ENCODE measurements at places on chromosomes 7 and 10.

GRCh38 chr7:138388673-138389491 lies 71.2 kb upstream of the TRIM24 start:
- no peak for DNase-seq

DNA sequence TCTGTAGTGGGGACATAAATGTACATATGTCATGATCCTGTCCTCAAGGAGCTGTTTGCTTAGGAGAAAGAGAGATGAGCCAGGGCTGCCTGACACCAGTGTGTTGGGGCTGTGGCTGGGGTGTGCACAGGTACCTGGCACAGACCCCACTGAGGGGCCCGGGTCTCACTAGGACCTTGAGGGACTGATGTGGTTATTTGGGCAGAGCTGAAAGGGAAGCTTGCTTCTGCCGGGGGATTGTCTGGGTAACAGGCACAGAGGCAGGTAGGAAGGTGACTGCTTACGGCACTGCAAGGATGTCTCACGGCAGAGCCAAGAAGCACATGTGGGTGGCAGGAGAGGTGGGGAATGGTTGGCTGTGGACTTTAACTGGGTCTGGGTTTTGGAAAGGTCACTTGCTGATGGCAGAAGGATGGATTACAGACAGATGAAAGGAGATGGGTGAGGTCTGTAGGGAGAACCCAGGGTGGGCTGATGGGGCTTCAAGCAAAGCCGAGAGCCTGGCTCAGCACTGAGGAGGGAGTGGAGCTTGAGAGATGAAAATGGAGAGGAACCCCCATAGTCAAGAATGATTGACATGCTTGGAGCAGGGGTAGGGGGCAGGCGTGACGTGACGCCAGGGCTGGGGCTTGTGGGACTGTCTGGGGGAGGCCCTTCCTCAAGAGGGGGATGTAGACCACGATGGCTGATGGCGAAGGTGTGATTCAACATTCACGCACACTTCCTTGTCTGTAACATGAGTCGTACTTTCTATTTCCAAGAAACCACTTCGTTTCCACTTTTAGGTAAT lies 207.7 kb upstream of the SHH start:
- DNase-seq: no peak

- no peak for DNase-seq
Measured at GRCh38 chr10:59900048-59900727, 6.2 kb downstream of the CCDC6 start.

DNA sequence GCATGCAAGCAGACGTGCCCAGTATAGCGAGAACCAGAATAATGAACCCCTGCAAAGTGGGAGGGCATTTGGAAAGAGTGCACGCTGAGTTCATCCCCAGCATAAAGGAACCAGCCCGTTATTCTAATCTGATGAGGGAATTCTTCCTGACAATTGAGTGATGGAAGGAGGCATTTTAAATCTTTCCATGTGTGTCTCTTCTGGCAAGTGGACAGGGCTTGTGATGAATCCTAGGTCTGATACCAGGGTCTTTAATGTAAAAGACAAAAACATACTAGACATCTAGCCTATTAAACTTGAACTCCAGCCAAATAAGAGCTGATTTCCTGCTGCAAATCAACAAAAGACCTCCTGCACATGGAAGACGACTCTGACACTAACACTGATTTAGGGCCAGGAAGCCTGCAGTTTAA lies 301.2 kb downstream of the DPP6 start:
- no peak for DNase-seq

DNA sequence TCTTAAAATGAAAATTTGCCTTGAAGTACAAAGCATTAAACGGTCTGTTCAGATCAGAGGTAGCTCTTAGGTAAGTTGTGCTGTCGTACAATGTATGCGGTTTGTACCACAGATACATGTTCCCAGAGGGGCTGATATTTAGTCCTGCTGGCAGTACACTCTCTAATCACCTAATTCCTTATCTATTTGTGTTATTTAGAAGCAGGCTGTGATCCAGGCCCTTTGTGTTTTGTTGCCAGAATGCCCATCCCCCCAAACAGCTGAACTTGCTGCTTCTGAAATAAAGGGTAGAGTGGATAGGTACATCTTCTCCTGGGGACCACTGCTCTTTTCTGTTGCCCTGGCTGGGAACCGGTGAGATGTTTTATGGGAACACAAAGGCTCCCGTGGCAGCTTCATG lies 84.5 kb downstream of the SND1 start:
- DNase-seq: no peak

- no peak for DNase-seq
Measured at GRCh38 chr7:139457153-139457946, 26.1 kb downstream of the KLRG2 start.

DNA sequence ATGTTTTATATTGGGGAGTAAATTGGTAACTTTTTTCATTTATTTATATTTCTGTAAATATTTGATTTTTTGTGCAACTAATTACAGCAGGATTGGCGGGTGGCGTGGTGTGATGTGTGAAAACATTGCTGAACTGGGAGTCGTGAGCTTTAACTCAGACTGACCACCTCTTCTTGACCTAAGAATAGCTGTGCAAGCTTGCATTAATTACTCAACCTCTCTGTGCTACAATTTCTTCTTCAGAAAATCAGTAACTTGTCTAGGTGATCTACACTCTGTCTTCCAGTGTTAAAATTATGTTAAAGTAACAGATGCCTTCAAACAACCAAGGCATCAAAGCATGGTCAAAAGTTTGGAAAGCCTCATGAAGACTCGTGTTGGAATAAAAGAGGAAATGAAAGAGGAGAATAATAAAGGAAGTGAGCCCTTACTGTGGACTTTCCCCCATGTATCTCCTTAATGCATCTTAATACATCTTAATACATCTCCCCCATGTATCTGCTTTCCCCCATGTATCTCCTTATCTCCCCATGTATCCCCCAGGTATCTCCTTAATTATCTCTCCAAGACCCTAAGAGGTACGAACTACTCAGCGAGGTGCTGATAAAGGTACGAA lies 71.2 kb downstream of the SVIL start:
- no peak for DNase-seq

DNA sequence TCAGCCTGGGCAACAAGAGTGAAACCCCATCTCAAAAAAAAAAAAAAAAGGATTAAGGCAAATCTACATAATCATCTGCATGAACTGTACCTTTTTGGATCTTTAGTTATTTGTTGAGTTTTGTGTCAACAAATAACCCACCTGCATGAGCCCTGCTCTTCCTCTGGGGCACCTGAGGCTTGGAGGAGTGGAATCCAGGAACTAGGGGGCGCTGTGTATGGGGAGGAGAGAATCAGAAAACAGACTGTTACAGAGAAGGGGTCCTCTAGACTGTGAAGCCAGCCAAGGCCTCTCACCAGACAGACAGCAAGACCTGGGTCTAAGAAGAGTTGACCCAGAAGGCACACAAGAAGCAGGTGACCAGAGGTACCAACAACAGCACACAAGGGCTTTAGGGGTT lies 682.8 kb upstream of the NRP1 start:
- no peak for DNase-seq

GRCh38 chr7:150375662-150376521 lies 3.2 kb upstream of the ZNF775 start:
- peak; percentile 18 for DNase-seq

DNA sequence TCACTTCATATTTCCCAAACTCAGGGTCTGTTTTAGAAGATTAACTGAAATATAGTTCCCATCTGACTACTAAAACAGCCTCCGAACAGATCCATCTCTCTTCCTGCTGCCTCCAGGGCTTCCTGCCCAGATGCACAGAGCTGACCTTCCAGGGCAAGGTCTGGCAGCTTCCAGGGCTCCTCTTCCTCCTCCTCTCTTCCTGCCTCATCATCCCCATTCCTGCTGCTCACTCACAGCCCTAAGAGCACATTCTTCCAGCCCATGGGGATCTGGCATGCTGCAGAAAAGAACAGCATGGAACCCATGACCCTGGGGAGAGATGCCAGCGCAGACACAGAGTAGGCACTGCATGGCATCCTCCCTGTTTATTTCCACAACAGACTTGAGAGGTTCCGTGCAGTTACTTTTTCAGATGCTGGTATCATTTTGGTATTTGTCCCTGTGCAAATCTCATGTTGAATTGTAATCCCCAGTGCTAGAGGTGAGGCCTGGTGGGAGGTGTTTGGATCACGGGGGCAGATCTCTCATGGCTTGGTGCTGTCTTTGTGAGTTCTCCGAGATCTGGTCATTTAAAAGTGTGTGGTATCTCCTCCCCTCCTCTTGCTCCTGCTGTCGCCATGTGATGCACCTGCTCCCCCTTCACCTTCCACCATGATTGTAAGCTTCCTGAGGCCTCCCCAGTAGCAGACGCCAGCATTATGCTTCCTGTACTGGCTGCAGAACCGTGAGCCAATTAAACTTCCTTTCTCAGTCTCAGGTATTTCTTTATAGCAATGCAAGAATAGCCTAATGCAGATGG lies 4.4 kb downstream of the PKD1L1 start:
- no peak for DNase-seq

DNA sequence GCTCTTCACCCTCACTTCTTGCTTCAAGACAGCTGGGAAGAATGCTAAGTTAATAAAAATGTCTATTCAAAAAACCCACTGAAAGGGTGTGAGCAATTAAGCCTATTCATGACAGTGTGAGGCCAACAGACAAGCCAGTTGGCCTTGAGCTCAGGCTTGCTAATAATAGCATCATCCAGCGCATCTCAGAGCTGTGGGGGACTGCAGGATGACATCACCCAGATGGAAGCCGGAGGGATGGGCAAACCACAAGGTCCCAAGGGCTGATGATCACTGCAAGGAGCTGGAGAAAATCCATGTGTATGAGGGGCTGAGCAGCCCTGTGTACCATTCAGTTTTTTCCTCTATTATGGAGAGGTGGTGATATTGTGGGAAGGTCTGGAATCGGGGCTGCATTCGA lies 770.4 kb downstream of the TNS3 start:
- no peak for DNase-seq

DNA sequence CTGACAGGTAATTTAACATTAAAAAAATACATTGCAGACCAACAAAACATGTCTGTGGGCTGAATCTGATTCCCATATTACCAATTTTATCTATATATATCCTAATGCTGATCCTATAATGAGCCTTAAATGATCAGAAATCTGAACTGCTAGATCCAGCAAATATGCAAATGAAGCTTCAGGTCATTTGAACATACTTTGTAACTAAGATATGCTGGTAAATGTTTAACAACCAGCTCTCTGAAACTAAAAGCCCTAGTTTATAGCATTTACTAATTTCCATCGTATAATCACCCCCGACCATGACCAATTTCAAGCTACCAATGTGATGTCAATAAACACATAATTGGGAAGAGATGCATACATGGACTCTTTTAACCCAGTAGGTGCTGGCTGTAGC lies 42.1 kb downstream of the PANK1 start:
- no peak for DNase-seq

DNA sequence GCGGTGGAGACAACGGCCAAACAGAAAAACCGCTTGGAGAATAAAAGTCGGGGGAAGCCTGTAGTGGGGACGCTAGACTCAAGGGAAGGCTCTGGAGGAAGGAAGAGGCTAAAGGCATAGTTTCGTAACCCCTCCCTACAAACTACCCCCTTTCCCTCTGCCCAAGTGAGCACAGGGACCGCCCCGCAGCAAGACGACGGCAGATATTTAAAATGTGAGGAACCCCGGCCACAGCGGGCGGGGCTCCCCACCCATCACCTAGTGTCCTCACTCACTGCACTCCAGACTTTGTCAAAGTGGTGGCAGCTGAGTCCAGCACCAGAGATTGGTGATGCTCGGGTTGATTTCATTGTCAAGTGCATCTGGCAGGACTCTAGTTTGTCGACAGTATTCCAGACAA lies 69.1 kb downstream of the PRKAG2 start:
- no peak for DNase-seq

DNA sequence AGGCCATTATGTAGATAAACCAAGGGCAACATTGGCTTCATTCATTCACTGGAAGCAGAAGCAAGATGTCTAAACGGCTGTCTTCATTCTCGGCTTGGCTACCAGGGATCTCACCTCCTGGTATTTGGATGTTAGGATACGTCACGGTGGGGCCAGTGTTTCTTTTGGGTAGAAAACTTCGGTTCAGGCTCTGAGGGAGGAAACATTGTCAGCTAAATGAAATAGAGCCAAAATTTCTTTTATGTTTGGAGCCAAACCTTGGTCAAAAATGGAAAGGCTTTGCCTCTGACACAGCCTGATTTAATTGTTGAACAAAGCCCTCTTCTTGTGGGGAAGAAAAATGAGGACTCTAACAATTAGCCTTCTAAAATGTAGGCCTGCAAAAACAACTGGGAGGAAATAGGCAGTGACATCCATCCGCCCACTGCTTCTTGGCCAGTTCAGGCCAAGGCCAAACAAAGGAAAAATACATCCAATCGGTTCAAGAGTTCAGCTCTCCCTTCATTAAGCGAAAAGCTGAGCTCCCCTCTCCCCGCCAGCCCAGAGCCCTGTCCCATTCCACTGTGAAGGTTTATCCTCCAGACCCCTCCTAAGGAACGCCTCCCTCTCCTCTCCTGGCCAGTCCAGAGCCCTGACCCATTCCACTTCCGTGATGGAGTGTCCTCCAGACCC lies 44.4 kb downstream of the PFKFB3 start:
- DNase-seq: no peak

GRCh38 chr7:5699467-5700384 lies 81.7 kb downstream of the RNF216 start:
- DNase-seq: peak; percentile 68

- no peak for DNase-seq
Measured at GRCh38 chr10:83122336-83122735, 1017.0 kb upstream of the GHITM start.
